Motor neuron (in vitro differentiated cells): ENCODE measurements at places on chromosomes 4 and X. TPM values are rescaled to one million over a fixed set of nuclear protein-coding genes. Genes with fewer than 3 reads are reported as not detected.

Gene SOX3
- total RNA-seq: 14.6 and 16.7 TPM in 2 replicates

Gene ADRA2C
- 2.6 and 3.7 TPM in 2 replicates for total RNA-seq

DNA sequence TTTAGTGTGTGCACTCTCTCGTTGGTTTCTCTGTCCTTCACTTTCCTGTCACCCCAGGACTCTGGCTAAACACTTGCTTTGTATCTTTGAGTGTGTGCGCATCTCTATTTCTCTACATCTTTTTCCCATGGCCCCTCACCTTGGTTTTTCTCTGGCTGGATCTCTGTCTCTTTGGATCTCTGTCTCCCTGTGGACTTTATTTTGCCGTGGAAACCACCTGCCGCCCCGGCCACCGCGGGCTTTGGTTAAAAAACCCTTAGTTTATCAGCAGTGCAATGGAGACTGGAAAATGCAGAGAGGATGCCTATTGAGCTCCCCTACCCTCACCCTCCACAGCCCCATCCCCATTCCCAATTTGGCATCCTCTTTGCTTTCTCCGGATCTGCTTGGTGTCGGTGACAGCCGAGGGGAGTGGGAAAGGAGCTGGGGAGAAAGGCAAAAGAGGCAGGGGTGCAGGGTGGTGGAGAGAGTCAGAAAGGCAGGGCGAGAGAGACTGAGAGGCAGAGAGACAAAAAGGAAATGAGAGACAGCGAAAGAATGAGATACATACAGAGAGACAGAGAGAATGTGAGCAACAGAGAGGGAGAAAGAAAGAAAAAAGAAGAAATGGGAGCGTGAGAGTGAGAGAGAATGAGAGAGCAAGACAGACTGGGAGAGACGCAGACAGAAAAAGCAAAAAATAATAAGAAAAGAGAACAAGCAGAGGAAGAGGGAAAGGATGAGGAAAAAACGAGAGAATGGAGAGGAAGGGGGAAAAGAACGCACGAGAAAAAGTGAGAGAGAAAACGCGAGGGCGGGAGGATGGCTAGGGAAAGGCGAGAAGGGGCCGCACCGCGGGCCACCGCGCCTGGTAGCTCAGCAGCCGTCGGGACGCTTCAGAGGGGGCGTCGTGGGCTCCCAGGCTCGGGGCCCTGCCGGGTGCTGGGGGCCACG is 688 bp downstream of the GPR101 start:
- no peak for ATAC-seq

Gene PRRG3
- 0.97 and 1.9 TPM in 2 replicates for total RNA-seq

- ATAC-seq: no peak
These were observed 10.3 kb downstream of the PHKA2 start for GRCh38 chrX:18973527-18974192.

- no peak for ATAC-seq
These were observed 46.3 kb downstream of the SH3KBP1 start for GRCh38 chrX:19840899-19841648.

DNA sequence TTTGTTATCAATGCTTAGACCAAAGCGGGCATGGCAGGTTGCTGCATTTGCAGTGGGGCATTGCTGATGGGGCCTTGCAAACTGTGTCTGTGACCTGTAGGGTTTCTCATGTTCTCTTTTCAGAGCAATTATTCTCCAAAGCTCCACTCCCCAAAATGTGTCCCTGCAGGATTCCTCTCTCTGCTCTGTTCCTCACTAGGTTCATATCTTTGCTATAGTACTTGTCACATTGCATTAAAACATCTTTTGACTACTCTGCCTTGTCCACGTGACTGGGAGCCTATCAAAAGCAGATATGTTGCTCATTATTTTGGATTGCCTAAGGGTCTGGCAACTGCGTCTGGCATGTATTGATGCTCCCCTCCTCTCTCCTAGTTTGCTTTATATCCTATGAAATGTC is 177.7 kb upstream of the MID1 start:
- ATAC-seq: no peak

DNA sequence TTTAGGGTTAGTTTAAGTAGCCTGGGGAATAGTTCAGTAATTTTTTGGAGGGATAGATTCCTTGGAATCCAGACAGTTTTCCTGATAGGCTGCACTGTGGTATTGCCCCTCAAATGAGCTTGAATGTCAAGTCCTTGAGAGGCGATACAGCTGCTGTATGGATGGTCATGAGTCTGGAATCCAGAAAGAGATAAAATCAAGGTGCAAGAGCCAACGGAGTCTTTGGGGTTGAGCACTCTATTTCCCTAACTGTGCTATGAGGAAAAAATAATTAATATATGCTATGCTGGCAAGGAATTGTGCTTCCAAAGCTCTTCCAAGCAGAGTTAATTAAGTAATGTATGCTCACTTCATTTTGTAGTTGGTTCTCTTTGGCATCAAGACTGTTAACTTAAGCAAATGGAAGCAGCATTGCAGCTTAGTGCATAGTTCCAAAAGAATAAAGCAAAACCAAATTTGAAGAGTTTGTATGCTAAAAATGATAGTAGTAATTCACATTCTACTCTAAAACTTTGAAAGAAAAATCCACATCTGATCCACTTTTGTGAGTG is 48.8 kb downstream of the LIMCH1 start:
- no peak for ATAC-seq

Gene PARM1
- total RNA-seq: 0.19 and 0.21 TPM in 2 replicates

GRCh38 chr4:8847331-8847730 is 24.3 kb downstream of the HMX1 start:
- ATAC-seq: no peak

Gene GUCY1A1
- 12.9 and 14.3 TPM in 2 replicates for total RNA-seq

- ATAC-seq: no peak
These were observed 14.9 kb upstream of the PDZD4 start for GRCh38 chrX:153845195-153845594.

GRCh38 chr4:107187091-107187490 is 151.0 kb upstream of the DKK2 start:
- no peak for ATAC-seq

GRCh38 chrX:151985955-151986354 is 11.5 kb upstream of the GABRE start:
- no peak for ATAC-seq

- ATAC-seq: peak; percentile 86
These were observed 17.8 kb downstream of the ZNF185 start for GRCh38 chrX:152915541-152916241.

DNA sequence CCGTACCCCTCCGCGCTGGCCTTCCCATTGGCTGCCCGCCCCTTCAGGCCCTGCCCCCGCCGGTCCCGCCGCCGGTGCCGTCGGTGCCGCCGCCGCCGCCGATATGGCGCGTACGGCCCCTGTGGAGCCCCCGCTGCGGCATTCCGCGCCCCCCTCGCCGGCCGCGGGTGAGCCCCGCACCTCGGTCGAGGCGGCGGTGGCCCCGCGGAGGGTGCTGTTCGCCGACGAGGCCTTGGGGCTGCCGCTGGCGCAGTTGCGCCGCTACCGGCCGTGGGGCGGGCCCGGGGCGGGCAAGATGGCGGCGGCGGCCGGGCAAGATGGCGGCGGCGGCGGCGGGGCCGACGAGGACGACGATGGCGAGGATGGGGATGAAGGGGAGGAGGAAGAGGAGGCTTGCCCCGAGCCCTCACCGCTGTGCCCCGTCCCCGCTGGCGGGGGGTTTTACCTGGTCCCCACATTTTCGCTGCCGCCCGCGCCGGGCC is at the start of gene PPP1R3F:
PPP1R3F (plus strand) TSS at position 27 of the 482 bp plus-strand sequence; CDS start at position 104, 77 bp downstream.
- ATAC-seq: peak; percentile 2

Gene STX18
- total RNA-seq: 20.4 and 20.6 TPM in 2 replicates

GRCh38 chr4:26217481-26217880 is 103.3 kb upstream of the RBPJ start:
- no peak for ATAC-seq

DNA sequence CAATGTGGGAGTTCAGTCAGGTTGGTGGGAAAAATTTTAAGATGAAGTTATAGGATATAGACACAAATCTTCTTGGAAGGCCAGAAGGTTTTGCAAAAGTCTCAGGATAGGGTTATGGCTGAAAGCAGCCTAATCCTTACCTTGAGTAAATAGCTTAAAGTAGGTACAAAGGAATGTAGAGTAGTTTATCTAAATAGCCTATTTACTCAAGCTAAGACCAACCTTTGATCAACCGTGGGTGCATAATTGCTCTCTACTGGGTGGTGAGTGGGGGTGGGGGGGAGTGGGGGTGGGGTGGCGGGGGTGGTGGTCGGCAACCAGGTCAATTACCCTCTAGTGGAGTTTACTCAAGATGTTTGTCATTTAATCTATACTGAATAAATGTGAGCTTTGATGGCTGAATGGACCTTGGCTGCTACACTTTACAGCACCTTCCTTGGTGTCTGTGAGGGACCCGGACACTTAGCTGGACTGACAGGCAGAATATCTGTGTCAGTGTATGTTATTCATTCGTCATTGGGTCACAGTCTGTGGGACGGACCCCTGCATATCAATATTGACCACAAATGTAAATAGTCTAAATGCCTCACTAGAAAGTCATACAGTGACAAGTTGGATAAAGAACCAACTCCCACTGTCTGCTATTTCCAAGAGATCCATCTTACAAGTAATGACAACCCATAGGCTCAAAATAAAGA is 545.7 kb upstream of the PABPC4L start:
- ATAC-seq: no peak

DNA sequence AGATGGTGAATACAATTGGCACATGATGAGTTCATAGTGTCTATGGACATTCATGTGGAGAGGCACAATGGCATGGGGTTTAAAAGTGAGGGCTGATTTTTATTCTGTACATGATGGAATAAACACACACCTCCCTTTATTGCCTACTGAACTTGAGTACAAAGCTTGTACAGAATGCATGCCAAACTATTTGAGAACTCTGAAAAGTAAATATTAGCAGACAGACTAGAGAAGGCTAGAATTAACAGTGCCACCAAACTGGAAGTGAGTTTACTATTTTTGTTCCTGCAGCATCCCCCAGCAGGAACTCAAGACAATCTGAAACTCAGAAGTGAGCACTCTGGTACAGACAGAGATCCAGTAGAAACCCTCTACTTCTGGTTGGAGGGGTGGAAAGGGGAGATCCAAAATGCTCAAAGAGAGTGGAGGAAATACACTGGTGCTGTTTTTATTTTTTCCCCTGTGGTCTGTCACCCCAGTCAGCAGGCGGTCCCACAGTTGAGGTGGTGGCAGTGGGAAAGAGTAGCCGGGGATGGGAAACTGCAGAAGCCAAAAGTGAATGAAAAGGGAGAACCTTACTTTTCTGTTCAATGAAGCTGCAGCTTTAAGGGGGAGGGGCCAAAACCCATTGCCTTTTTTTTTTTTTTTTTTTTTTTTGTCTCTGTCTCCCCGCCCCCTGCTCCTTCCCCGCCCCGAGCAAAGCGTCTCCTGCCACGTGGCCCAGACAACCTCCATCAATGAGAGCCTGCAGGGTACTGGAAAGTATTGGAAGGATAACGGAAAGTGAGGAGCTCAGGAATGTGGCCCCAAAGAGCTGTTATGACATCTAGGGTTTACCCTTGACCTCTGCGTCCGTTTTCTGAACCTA is 20.5 kb downstream of the AKAP4 start:
- no peak for ATAC-seq
